Activated CD4-positive, CD25-positive, alpha-beta regulatory T cell treated with anti-CD3 and anti-CD28 coated beads, Interleukin-2, amount 50 U/mL, for 72 hours (primary cell): ENCODE measurements at places on chromosomes 13 and 19.

- DNase-seq = no peak
These were observed 2.6 kb upstream of the MEIS3 start for GRCh38 chr19:47421844-47422395.

DNA sequence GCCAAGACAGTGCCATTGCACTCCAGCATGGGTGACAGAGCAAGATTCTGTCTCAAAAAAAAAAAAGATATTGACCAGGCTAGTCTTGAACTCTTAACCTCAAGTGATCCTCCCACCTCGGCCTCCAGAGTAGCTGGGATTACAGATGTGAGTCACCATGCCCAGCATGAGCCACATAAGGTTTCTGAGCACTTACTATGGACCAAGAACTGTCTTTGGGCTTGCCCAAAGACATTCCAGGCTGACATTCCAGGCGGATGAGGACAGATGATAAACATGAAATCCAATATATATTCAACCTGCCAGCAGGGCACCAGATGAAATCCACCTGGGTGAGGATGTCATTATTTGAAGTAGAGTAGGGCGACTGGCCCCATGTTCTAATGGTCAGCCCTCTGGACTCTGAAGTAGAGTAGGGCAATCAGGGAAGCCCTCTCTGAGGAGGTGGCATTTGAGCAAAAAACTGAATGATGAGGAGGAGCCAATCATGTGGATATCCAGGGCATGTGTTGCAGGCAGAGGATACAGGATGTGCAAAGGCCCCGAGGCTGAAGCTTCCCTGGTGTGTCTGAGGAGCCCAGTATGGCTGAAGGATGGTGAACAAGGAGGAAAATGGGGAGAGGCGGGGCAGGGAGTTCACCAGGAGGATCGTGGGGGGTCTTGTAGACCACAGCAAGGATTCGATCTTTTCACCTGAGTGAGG is 4.0 kb downstream of the C19orf38 start:
- no peak for DNase-seq

DNA sequence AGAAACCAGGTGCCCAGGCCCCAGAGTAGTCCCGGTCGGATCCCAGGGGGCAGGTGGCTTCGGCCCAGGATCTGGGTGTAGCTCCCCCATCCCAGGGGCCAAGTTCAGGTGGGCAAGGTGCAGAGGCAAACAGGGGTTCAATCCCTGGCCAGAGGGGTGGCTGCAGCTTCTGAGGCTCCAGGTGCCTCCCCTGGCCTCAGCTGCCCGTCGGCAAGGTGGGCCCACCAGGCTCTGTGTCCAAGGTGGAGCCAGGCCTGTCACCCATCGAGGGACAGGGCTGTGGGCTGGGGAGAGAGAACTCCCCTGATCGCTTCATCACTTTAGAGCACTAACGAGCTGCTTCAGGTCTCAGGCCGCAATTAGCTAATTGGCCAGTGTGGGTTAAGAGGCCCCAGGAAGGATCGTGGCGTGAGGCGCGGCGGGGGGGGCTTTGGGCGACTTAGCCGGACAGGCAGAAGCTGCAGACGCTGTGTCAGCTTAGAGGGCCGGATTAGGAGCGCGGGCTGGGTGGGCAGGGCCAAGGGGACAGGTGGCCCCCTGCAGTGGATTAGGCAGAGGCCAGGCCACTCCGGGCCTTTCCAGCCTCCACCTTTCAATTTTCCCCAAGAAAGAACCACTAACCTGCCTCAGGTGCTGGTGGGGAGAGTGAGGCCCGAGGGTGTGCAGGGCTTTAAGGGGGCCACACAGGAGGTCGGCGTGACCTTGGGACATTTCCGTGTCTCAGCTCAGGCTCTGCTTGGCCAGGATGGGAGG is 2.8 kb upstream of the RAX2 start:
- DNase-seq = no peak

DNA sequence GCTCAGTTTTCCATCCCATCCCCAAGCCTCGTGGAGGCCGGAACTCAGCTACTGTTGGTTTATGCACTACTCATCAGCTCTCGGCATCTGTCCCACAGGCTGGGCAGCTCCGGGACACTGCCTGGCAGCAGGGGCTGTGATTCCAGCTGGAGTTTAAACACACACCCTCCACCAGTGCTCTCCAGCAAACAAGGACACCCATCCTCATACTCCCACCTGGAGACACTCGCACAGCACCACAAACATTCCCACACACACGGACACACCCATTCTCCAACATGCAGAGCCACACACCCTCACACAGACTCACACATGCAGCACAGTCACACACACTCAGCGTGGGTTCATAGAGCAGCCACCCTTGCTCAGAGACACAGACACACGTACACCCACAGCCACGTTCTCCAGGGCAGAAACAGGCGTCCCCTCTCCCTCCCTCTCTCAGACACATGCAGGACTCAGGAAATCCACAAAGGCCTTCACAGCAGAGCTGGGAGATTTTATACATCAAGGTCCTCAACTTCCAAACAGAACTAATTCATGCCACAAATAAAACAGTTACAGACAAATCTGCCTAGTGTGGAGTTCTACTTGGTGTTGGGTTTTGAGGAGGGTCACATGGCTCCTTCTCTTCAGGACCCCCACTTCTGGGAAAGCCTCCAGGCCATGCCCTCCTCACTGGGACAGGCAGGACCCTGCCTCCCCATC is 785.4 kb downstream of the UQCRFS1 start:
- no peak for DNase-seq

- DNase-seq = no peak
These were observed 9.9 kb downstream of the ZNF114 start for GRCh38 chr19:48279747-48280146.

GRCh38 chr13:32639502-32640105 is 53.4 kb downstream of the PDS5B start:
- DNase-seq = no peak

DNA sequence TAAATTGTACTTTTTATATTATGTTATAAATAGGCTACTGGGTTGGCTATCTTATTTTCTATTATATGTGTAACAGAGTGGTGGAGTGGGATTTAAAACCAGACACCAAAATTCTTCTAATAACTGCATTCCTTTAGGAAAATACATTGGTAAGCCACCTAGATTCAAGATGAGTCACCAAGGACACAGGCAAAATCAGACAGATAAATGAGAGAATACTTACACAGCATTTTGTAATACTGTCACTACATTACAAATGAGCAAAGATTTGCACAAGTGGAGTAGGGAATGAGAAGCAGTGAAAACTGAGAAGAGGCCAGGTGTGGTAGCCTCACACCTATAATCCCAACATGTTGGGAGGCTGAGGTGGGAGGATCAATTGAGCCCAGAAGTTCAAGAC is 6.2 kb upstream of the SPART start:
- no peak for DNase-seq

GRCh38 chr13:52371736-52372247 is 34.2 kb downstream of the THSD1 start:
- DNase-seq = no peak

GRCh38 chr19:2032296-2032941 is 16.9 kb upstream of the BTBD2 start:
- DNase-seq = peak; percentile 66

DNA sequence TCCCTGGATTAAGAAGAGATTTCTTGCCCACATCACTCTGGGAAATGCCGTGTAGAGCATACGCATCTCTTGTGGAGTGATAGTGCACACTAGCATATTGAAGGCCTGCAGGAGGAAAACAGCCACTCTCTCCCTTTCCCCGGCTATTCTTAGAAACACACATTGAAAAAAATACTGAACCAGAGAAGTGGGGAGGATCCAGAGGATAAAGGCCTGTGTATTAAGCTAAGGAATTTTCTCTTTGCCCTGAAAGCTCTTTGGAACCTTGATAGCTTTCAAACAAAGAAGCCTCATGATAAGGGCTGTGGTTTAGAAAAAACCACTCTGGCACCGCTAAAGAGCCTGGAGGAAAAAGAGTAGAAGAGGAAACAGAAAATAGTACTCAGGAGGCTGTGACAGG is 386.1 kb upstream of the NBEA start:
- DNase-seq = no peak

- DNase-seq = no peak
These were observed 213.5 kb downstream of the DLEU7 start for GRCh38 chr13:50629966-50630365.

GRCh38 chr13:73715114-73715910 is 418.9 kb downstream of the KLF12 start:
- DNase-seq = peak; percentile 34

- peak; percentile 61 for DNase-seq
These were observed 1.1 kb downstream of the ARGLU1 start for GRCh38 chr13:106566641-106567473.

GRCh38 chr19:40599902-40600569 is 1.1 kb upstream of the LTBP4 start:
- no peak for DNase-seq

GRCh38 chr19:41744850-41745249 is 10.5 kb upstream of the CEACAM6 start:
- no peak for DNase-seq

GRCh38 chr19:33089010-33089409 is 8.0 kb downstream of the GPATCH1 start:
- DNase-seq = no peak

GRCh38 chr19:14061751-14062557 is at the start of gene PALM3:
Gene PALM3, minus strand, starts transcription at chr19:14062076. Its CDS starts 96 bp downstream, at chr19:14061980.
- no peak for DNase-seq

DNA sequence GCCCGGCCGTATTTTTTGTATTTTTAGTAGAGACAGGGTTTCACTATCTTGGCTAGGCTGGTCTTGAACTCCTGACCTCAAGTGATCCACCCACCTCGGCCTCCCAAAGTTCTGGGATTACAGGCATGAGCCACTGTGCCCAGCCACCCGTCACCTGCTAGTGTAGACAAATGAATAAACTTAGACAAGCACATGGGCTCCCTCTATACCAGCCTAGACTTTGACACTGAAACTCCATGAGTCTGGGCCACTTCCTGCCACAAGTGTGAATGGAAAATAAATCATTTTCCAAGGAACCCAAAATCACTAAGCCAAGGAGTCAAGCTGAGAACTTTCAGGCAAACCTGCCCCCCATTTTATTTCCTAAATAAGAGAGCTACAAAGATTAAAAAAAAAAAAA is 27.0 kb upstream of the TPT1 start:
- DNase-seq = no peak

- DNase-seq = no peak
These were observed 22.3 kb downstream of the NLRP11 start for GRCh38 chr19:55809381-55810058.

- DNase-seq = no peak
These were observed 168.6 kb downstream of the LACC1 start for GRCh38 chr13:44048326-44048725.

DNA sequence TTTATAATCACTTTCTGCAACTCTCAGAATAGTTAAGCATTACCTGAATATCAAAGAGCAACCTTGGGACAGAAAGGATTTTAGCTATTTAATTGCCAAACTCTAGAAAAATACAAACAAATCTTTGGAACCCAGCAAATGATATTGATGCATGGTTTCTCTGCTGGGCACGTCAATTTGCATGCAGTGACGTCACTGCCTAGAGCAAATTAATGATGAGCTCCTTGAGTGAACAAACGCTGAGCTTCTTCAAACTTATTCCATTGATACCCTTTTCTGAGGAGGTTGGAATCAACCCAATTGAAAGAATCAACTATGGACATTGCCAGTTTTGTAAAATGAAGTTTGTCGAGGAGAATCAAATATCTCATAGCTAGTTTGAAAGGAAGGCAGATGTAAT is 259.9 kb upstream of the SOX21 start:
- no peak for DNase-seq

GRCh38 chr13:33112766-33113165 is 96.5 kb downstream of the KL start:
- no peak for DNase-seq

GRCh38 chr19:16626796-16627192 is 1.2 kb downstream of the MED26 start:
- DNase-seq = no peak

- peak; percentile 43 for DNase-seq
These were observed 7.7 kb downstream of the TECR start for GRCh38 chr19:14536926-14537692.

GRCh38 chr19:46755077-46755852 is 9.0 kb upstream of the STRN4 start:
- DNase-seq = no peak

DNA sequence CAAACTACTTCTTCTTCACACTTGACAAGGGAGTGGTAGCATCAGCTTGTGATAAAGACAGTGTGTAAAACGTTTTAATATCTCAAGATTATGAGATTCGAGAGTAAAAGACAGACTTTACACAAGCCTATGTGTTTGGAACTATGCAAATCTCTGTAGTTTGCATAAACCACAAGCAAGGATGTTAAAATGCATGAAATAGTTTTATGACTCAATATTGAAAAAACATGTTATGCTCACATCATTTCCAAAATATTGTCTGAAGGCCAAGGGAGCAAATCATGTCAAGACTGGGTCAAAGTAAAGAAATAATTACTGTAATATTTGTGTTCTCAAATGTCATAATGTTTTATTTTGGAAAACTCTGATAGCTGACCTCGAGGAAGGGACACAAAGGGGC is 316.8 kb upstream of the KLF12 start:
- no peak for DNase-seq

GRCh38 chr13:107866032-107866940 is 349.1 kb downstream of the LIG4 start:
- peak; percentile 28 for DNase-seq

DNA sequence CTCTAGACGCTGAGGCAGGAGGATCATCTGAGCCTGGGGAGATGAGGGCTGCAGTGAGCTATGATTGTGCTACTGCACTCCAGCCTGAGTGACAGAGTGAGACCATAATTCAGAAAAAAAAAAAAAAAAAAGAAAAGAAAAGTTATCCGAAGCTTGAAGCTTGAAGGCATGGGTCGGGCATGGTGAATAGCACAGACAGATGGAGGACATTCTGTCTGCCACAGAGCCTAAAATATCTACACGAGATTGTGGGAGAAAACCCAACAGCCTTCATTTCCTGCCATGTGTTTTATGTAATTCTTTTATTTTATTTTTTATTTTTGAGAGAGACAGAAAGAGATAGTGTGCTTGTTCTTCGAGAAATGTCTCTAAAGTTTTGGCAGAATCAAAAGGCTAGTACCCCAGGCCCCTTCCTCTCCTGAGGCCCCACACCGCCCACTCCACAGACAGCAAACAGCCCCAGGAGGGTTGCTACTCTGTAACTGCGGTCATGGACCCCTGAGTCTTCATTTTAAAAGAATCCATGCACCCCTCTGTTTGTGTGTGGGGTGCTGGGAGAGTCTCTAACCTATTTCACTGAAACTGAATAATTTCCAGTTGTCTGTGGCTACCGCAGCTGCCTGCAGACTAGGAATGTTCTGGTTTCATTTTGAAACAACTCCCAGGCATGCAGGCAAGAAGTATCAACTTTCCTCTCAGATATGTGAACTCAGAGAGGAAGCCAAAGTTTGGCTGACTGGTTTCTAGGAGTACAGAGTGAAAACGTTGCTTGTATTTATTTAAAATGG is 38.4 kb upstream of the RCBTB2 start:
- DNase-seq = no peak

- no peak for DNase-seq
These were observed 1.7 kb downstream of the NOTCH3 start for GRCh38 chr19:15198951-15199660.

DNA sequence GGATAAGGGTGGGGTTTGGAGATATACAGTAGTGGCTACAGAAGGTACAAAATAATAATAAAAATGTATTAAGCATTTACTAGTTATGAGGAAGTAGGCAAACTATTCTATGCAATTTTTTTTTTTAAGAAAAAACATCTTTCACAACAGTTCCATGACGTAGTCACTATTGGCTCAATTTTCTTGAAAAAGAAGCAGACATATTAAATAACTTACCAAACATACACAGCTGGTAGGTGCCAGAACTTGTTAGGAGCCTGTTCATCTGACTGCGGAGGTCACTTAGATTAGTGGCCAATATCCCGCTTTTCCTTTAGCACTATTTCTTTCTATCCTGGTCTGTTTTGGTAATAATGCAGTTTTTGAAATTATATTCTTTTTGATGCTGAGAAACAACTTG is 593.5 kb downstream of the KCTD12 start:
- no peak for DNase-seq

GRCh38 chr19:53462861-53463260 is 4.7 kb upstream of the ZNF813 start:
- DNase-seq = no peak
